ENCODE measurements at places on chromosomes 7 and 10.
A peak's percentile ranks its signal among the peaks of the same experiment; 100 is the strongest.

- DNase-seq, result no peak
Observed at GRCh38 chr7:41925946-41926345, 223.1 kb upstream of the INHBA start.

DNA sequence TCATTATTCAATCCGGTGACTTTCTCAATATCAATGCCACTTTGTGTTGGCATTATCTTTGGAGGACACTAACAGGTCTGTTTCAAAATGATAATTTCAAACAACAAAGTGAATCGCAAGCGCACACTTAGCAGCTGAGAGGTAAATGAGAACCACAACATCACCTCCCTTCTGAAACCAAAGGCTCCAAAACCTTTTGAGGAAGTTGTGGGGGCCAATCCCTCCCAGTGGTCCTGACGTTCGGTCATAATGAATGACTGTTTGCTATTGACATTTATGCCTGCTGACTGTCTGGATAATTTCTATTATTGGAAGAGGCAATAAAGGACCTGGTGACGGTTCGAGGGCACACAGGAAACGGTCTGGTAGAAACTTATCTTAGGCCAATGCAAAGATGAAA, 1.8 kb downstream of the ADARB2 start:
- no peak for DNase-seq

DNA sequence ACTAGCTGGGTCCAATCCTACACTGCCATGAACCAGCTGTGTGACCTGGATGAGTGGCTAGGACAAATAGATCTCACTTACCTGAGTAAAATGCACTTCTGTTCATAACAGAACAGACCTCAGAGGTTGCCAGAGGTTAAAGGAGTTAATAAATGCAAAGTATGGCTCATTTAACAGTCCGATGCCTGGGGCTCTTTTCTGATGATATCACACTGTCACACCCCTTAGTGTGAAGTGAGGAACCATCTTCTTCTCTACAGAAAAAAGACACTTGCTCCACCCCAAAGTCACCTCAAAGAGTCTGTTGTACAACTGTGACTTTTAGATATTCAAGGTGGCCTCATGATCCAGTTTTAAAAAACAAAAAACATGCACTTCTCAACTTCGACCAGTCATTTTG, 21.5 kb upstream of the TARP start:
- no peak for DNase-seq

- no peak for DNase-seq
Observed at GRCh38 chr7:5549096-5549763, 125.6 kb upstream of the TNRC18 start.

GRCh38 chr7:88859288-88859687, 63.8 kb upstream of the TEX47 start:
- no peak for DNase-seq

DNA sequence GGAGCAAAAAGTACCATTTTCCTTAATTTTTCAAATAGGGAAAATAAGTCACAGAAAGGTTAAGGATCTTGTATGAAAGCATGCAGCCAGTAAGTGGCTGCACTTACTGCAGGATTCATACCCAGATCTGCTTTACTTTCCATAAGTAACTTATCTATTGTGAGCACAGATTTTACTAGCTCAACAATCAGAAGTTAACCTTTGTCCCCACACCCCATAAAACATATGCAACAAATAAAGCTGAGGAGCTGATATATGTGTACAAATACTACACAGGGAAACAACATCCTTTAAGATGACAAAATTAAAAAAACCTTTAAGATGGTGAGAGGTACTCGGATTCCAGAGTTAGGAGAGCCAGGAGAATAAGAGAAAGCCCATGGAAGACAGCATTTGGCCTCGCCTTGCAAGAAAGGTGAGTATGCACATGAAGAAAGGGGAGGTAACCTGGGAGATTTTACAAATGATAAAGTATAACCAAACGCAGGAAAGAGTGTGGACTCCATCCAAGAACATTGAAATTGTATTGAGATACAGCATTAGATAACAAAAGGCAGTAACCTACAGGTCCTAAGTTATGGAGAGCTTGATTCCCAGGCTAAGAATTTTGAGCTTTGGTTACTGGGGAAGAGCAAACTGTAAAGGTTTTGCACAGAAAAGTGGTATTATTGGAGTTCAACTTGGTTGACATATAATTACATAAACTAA, 87.1 kb downstream of the ITGB8 start:
- no peak for DNase-seq

DNA sequence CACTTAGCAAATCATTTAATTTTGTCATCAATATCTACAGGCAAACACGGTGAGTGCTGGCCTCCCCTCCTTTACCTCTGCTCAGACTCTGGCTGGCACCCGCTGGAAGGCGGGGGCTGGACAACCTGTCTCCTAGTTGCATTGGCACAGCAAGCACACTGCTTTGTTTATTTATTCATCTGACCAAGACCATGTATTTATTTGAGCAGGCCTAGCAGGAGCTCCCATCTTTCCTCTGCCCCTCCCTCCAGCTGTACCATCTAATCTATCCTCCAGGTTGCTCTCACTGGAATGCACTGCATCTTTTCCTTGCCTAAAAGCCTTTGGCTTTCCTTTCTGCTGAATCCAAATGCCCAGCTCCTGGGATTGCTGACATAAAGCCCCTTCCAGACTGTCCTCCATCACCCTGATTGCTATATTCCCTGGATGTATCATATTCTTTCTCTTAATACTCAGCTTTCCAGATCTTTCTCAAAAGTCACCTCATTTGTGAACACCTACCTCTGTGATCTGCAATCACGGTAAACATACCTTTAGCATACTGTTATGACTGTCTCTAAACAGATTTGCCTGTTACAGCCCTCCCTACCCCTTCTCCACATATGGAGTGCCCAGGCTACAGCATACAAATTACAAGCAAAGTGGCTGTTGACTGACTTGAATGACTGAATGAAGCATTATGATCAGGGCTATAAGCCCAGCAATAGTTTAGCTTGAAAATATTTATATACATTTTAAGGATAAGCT, 9.6 kb downstream of the ELMO1 start:
- no peak for DNase-seq

DNA sequence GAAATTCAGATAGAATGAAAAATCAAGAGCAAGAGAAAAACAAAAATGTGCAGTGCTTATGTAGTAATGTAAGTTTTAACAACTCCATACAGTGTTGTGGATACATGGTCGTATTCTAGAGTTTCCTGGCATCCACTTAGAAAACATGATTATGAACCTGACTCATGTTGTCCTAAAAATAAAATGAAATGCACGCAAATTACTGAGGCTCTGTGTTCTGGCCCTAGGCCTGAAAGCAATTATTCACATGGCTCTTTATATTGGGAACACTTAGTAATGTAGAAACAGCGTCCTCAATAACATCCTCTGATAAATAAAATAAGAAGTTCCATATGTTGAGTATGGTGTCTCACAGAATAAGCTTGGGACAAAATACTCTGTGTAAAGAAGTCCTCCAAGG, 200.2 kb upstream of the SEMA3E start:
- DNase-seq, result no peak

DNA sequence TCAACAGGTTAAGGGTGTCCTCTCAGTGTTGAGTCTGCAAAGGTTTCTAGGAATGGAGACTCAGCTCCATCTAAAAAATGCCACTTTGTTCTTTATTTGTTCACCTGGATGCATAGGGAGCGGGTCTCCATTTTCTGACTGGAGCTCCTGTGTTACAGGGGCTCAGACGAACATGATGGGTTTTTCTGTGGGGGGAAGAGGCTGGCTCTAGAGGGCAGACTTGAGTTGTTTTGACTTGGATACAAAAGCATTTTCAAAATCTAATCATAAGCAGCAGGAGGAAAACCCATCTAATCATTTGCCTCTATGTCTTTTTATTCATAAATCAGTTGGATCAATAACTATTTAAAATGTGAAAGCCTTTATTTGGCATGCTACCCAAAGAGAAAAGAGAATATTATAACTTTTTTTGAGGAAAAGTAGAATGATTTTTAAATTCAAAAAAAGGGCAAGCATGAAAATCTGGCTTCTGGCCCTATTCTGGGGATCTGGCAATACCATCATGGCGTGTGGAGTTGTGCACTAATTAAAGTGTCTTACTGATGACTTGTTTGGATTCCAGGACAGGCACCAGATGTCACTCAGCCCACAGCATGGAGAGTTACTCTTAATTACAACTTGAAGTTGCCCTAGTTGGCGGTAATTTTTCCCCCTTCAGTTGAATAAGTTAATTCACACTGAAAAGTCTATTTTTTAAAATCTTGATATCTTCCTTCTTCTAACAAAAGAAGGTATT, 594.9 kb downstream of the REEP3 start:
- peak; percentile 25 for DNase-seq

- no peak for DNase-seq
Observed at GRCh38 chr10:7956508-7956907, 98.0 kb upstream of the GATA3 start.

- DNase-seq, result peak; percentile 19
Observed at GRCh38 chr7:102317231-102318059, 30.8 kb downstream of the SH2B2 start.

GRCh38 chr10:84654671-84655070, 326.3 kb downstream of the CCSER2 start:
- DNase-seq, result no peak

DNA sequence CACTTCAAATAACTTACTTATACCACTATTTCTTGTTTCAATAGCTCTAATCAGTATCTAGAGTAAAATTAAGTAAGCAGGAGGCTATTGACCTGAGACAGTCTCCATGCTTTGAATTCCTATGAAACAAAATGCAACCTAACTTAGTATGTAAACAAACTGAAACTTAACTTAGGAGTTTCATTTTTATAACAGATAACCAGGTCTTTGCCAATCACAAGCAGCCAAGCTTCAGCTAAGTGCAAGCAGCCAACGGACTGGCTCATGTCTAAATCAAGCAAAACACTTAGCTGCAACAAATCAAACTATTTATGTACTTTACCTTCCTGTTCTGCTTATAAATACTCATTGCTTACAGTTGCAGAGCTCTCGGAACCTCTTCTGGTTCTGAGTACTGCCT, 4.4 kb upstream of the GSTK1 start:
- no peak for DNase-seq

DNA sequence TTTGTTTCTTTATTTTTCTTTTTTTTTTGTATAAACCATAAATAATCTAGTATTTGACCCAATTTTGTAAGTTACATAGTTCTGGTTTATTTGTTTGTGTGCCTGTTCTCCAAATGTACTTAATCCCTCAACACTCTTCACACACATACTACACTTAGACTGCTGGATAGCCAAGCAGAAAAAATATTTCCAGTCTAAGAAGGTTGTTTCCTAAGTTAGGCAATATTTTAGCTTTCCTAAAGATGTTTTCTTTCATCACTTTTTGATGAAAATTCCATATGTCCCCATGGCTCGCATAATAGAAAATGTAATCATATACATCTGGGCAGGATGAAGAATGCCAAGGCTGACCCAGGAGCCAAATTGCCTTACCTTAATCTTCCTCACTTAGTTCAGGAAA, 105.3 kb downstream of the PPP1R3A start:
- no peak for DNase-seq

DNA sequence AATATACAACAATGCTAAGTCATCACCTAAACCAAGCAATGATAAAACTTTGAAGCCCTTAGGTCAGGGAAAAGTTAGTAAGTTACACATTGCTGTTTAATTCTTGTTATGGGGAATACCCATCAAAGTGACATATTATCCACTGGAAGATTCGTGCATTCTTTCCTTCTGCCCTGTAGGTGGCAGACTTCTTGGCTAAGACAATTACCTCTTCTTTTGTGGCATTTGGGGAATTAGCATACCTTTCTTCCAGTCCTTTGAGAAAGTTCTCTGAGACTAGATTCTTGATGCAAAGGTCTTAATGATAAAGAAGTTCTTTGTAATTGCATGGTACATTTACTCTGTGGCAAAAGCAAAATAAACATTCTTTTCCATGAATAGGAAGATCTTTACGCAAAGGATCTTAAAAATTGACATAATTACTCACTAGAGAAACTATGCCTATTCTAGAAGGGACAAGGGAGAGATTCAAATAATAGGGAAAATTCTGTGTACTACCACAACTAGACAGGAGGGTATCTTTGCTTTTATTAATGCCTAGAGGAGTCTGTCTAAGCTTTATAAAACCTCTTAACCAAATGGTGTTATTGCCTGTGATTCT, 395.9 kb downstream of the GRM8 start:
- DNase-seq, result no peak

GRCh38 chr7:22565315-22565811, 65.4 kb upstream of the STEAP1B start:
- no peak for DNase-seq

DNA sequence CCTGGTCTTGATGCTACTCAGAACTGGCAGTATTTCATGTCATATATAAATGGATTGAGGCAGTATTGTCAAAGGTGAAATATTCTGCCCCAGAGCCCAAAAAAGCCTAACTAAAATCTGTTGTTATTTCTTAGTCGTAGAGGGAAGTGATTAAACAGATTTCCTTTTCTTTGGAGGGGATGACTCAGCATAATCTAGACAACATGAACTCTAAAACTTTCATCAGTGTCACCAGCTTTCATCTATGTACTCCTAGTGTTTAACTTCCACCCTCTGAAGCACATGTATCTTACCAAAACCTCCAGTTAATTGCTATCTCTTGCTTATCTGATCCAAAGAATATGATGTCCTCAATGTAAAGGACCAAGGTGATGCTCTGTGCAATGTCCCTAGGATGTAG, 97.1 kb upstream of the ARID5B start:
- DNase-seq, result no peak

DNA sequence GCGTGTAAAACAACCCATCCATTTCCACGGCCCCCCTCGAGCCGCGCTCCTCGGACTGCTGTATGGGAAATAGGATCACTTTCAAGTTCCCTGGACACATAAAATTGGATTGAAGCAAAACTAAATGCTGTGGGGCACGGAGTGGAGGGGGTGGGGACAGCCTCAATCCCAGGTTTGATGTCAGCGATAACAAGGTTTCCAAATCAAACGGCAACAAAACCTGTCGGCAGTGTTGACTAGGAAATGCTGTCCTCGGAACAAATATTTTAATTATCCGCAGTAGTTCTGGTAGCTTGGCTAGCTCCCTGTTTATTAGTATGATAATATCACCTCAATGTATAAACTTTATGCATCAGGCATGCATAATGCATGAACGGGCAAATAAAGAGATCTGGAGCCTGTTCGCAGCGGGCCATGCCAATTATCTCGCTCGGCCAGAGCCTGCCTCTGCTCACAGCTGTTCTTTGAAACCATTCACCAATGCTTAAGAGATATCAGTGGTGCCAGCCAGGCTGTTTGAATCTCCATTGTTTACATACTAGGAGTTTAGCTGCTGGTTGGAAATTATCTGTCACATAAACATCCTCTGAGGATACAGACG, 161.1 kb downstream of the PAXIP1 start:
- DNase-seq, result no peak

DNA sequence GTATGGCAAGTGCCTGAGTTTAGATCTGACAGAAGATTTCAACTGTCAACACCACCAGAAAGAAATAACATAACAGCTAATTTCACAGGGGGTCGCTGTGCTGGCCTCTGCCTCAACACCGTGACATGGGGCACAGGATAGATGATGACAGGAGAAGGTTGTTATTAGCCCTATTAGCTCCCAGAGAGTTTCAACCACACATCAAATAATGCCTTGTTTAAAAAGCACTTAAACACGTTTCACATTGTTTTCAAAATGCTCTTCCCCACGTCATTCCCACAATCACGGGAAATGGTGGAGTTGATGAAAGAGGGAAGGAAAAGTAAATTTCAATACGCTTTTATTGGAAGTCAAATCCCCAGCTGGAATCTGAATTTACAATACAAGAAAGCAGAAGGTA, 184.7 kb downstream of the MAGI2 start:
- DNase-seq, result no peak

- no peak for DNase-seq
Observed at GRCh38 chr7:38902449-38902848, 6.5 kb downstream of the VPS41 start.

- DNase-seq, result peak; percentile 92
Observed at GRCh38 chr10:71285180-71285545, 33.9 kb upstream of the SLC29A3 start.

- no peak for DNase-seq
Observed at GRCh38 chr10:89302625-89303024, 779 bp downstream of the IFIT2 start.
